Melanocyte of skin (primary cell): ENCODE measurements at places on chromosomes 6 and 20. TPM values are rescaled to one million over a fixed set of nuclear protein-coding genes. Genes with fewer than 3 reads are reported as not detected.

Gene SLC13A3
- total RNA-seq: 2.0 and 3.4 TPM in 2 replicates

Gene SLC26A8
- total RNA-seq: not detected in 2 replicates

Gene TTBK1
- total RNA-seq: not detected in 2 replicates

Gene EDN1
- not detected in 2 replicates for total RNA-seq

Gene SLC35D3
- under 0.01 TPM in 1 of 2 replicates, not detected in the other for total RNA-seq

Gene TBCC
- total RNA-seq: 41.8 and 49.0 TPM in 2 replicates

Gene DZANK1
- total RNA-seq: 1.00 and 1.2 TPM in 2 replicates

Gene BPIFB4
- not detected in 2 replicates for total RNA-seq

Gene ULBP2
- 0.31 and 2.0 TPM in 2 replicates for total RNA-seq

Gene CDH22
- total RNA-seq: not detected in 2 replicates

Gene JPH2
- total RNA-seq: under 0.01 and 2.5 TPM in 2 replicates
